ENCODE measurements at places on chromosomes 6 and 20. TPM values are rescaled to one million over a fixed set of nuclear protein-coding genes. Genes with fewer than 3 reads are reported as not detected.

- DNase-seq = no peak
These were observed 226.1 kb upstream of the CEP162 start for GRCh38 chr6:84453499-84453898.

- no peak for DNase-seq
These were observed 185.9 kb downstream of the DST start for GRCh38 chr6:56456785-56457184.

GRCh38 chr20:53889411-53890148 is 180.8 kb downstream of the BCAS1 start:
- DNase-seq = no peak

- DNase-seq = peak; percentile 97
These were observed at the start of gene GCLC for GRCh38 chr6:53544470-53545308. GCLC (minus strand) TSS chr6:53545101; CDS start chr6:53544645, 456 bp downstream.

DNA sequence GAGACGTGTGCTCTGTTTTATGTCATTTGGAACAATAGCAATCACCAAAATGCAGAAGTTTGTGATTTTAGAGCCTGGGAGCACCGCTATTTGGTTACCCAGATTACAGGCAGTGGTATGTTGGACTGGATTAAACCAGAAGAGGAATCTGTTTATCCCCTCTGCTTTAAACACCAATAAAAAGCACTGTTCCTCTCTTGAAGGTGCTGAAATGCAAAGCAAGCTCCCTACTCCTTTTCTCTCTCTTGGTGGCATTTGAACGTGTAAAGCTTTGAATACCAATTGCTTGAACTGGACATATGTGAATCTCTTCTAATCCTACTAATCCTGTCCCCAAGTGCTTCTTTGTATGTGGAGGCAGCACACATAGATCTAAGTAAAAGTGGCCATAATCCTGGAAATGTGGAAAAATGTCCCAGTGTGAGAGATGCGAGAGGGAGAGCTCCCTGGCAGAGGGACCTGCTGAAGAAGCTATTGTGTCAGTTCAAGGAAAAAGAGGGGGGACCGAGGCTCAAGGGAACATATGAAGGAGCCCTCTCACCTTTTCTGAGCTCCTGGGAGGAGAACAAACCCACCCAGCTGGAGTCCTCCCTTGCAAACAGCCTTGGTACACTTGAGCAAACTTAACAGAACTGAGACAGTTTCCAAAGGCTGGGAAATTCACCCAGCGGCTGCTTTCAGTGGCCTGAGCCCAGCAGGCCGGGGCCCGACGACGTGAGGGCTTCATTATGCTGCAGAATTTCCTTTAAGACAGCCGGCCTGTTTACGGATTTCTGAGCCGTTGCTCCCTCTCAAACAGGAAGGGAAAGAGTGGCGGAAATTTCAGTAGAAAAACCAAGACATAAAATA is 18.8 kb upstream of the OLIG3 start:
- DNase-seq = no peak

RIN2 gene
- 87.2 TPM for total RNA-seq

All from suprapubic skin (tissue), 4 donors.